IMR-90 (cell line): ENCODE measurements at places on chromosomes 2 and 18. TPM values are rescaled to one million over a fixed set of nuclear protein-coding genes. Genes with fewer than 3 reads are reported as not detected.

The CHN1 gene
- total RNA-seq: 54.4 and 58.4 TPM in 2 replicates

The PLEKHH2 gene
- total RNA-seq: 1.7 and 2.0 TPM in 2 replicates

The DCDC2C gene
- not detected in 2 replicates for total RNA-seq

The SLC9A4 gene
- not detected in 2 replicates for total RNA-seq

The NETO1 gene
- 0.28 and 0.36 TPM in 2 replicates for total RNA-seq

The NT5DC4 gene
- not detected in 2 replicates for total RNA-seq

The GREB1 gene
- total RNA-seq: not detected in 2 replicates

The CRYGD gene
- total RNA-seq: not detected in 2 replicates
